ENCODE measurements at places on chromosomes 1 and 21.

DNA sequence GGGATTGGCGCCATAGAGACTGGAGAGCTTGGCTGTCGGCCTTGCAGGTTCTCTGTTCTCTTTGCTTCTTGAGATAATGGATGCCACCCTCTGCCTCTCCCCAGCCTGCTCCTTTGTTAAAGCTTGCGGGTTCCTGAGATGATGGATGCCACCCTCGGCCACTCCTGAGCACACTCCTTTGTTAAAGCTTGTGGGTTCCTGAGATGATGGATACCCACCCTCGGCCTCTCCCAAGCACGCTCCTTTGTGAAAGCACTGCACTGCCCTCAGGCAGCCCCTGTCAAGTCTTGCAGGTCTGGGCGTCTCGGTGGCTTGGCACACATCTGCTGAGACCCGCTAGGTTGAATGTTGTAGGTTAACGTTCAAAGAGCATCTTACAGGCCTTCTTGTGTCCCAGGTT is 76.5 kb downstream of the SCCPDH start:
- DNase-seq: no peak

- no peak for DNase-seq
Measured at GRCh38 chr21:32757804-32758203, 13.8 kb downstream of the PAXBP1 start.

GRCh38 chr1:87115891-87116290 is 201.5 kb downstream of the HS2ST1 start:
- DNase-seq: no peak

GRCh38 chr1:19715334-19716203 is 50.9 kb downstream of the HTR6 start:
- DNase-seq: peak; percentile 69

DNA sequence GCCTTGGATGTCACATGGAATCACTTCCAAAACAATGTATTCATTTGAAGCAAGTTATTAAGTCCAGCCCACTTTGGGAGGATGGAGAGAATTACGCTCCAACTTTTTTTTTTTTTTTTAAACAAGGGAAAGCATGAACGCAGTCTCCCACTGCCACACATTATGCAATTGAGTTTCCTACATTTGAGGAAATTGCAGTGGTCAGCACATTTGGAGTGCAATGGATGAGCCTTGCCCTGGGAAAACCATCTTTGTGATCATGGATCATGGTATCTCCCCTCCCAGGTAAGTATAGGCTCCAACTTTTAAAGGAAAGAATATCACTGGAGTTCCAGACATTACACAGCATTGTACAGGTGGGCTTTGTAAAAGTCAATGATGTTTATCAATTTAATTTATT is 26.7 kb downstream of the MAP10 start:
- no peak for DNase-seq

- no peak for DNase-seq
Measured at GRCh38 chr1:24173638-24174575, 13.2 kb downstream of the IFNLR1 start.

DNA sequence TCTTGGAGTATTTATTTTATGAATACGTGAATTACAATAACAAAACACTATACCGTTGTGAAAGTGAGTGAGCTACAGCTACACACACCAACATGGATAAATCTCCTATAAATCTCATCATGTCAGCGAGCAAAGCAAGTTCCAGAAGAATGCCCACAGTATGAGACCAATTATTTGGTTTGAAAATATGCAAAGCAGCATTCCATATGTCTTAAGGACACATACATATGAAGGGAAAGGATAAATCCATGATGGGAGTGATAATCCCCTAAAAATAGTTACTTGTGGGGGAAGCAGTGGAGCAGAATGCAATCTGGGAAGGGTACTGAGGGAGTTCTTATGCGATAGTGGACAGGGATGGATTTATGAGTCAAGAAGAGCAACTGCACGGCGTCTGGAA is 261.3 kb downstream of the DISC1 start:
- no peak for DNase-seq

GRCh38 chr21:17231771-17232170 is 281.1 kb upstream of the CXADR start:
- no peak for DNase-seq

- DNase-seq: no peak
Measured at GRCh38 chr1:7299329-7299799, 471.7 kb upstream of the VAMP3 start.

DNA sequence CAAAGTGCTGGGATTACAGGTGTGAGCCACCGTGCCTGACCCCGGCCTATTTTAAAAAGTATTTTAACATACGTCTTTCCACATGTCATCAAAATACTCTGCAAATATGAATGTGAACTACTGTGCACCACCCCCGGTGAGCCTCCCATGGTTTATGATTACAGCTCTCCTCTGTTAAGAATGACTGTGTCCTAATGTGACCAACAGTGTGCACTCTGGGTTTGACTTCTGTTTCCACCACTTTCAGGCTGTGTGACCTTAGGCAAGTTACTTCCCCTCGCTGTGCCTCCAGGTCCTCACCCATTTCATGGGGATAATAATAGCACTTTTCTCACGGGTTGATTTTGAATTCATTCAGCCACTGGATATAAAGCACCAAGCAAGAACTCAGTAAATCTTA is 14.7 kb downstream of the AMPD2 start:
- no peak for DNase-seq

DNA sequence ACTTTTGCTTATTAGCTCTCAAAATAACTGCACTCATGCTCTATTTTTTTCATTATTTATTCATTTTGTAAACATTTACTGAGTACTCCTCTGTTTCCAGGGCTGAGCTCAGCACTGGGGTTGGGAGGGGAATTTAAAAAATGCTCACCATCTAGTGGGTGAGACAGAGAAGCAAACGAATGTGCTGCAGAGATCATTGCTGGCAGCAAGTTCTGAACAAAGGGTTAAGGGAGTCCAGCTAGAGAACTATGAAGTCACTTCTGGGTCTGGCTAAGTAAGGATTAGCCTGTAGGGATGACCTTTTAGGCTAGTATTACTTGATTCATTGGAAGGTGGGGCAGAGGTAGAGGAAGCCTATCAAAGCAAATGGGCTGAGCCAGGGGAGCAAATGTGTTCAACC is 99.1 kb upstream of the ZNF644 start:
- no peak for DNase-seq

GRCh38 chr1:51189421-51190073 is 46.5 kb upstream of the RNF11 start:
- DNase-seq: peak; percentile 7

DNA sequence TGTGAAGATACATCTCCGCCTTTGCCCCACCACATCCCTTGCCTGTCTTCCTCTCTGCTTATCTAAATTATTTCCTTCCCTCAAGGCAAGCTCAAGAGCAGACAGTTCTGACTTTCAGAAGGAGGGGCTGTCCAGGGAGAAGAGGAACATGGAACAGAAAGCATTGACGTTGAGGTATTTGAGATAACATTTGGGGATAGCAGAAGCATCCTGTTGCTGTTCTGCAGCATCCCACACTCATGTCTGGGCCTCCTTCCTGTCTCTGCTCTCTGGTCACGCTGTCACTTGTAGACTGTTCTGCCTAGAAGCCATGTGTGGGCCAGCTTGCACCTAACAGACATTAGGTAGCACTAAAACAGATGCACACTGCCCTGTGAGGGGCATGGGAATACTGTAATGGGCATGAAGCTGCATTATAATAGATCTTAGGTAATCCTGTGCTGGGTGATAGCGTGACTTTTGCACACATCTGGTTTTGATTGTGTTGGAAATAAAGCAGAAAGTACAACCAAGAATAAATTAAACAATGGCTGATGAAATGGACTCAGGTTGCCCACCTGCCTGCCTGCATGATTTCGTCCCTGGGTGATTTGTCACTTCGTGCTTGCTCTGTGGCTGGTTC is 660 bp upstream of the RD3 start:
- no peak for DNase-seq

GRCh38 chr1:162389021-162389818 is 7.7 kb downstream of the C1orf226 start:
- no peak for DNase-seq

GRCh38 chr21:26587736-26588201 is 14.7 kb upstream of the CYYR1 start:
- no peak for DNase-seq

DNA sequence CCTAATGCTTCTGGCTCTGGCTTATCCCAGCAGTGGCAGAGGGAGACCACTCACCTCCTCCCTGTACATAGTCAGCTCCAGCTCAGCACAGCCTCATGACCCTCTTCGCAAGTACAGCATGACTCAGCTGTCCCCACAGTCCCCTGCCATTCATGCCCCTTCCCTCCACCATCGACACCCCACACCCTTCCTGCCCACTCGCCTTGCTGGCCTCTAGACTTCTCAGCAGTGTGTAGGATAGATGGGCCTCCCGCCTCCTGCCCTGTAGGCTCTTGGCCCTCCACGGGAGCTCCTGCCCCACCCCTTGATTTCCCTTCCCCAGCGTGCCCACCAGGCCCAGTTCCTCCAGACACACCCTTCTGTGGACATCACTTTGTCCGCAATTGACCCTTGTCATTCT is 9.8 kb downstream of the NPR1 start:
- no peak for DNase-seq

DNA sequence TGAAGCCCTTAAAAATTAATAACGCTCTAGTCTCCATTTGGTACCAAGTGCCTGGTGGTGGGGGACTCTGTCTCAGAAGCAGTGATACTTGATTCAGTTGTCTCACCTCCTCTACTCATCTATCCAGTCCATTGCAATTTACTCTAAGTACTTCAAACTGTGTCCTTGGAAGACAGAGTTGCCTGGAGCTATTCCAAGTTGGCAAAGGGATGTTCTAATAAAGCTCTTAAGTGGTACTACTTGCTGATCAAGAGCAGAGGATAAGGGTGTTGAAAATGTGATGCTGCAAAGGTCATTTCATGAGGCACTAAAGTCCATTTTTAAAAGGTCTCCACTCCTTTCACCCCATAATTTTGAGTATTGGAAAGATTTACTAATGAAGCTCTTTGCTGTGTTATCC is 142.2 kb downstream of the NFIA start:
- no peak for DNase-seq

- no peak for DNase-seq
Measured at GRCh38 chr1:178627037-178627436, 98.0 kb upstream of the RALGPS2 start.

GRCh38 chr1:1219341-1219740 is 5.4 kb upstream of the TNFRSF4 start:
- no peak for DNase-seq

GRCh38 chr1:70517444-70517843 is 106.4 kb downstream of the CTH start:
- no peak for DNase-seq

- no peak for DNase-seq
Measured at GRCh38 chr1:231165371-231165770, 3.5 kb downstream of the TRIM67 start.

DNA sequence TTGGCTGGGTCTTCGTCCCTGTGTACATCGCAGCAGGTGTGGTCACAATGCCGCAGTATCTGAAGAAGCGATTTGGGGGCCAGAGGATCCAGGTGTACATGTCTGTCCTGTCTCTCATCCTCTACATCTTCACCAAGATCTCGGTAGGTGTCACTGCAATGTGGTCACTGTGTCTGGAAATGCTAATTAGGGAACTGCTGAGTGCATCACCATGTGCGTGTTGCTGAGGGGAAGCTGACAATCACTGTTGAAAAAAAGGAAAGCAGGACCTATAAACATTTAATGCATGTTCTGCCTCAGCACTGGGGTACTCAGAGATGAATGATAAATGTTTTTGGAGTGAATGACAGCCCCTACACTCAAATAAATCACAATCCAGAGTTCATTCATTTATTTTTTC is 6.8 kb downstream of the SLC5A9 start:
- no peak for DNase-seq

DNA sequence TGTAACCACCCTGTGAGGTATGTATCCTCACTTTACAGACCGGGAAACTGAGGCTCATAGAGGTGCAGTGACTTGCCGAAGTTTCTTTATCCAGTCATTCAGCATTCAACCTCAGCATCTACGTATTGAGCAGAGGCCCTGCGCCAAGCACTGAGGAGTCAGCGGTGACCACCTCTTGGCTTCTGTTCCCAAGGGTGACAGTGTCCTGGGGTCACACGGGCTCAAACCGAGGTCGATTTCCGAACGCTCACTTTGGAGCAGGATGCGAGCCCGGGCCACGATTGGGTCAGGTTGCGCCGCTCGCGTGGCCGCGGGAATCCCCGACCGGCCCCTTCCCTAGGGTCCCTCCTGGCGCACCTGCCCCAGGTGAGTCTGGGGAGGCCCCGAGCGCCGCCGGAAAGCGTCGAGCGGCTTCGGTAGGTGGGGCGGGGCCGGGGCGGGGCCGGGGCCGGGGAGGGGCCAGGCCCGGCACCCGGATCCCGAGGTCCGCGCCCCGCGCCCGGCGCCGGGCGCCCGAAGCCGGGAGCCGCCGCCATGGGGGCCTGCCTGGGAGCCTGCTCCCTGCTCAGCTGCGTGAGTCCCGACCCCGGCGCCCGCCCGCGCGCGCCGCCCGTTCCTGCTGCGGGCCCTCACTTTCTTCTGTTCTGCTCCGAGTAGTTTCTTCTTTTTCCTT is at the start of gene SERINC2:
Gene SERINC2 (plus strand): TSS at position 482 of the 673 bp plus-strand sequence. CDS start 53 bp downstream, at position 535.
- no peak for DNase-seq

DNA sequence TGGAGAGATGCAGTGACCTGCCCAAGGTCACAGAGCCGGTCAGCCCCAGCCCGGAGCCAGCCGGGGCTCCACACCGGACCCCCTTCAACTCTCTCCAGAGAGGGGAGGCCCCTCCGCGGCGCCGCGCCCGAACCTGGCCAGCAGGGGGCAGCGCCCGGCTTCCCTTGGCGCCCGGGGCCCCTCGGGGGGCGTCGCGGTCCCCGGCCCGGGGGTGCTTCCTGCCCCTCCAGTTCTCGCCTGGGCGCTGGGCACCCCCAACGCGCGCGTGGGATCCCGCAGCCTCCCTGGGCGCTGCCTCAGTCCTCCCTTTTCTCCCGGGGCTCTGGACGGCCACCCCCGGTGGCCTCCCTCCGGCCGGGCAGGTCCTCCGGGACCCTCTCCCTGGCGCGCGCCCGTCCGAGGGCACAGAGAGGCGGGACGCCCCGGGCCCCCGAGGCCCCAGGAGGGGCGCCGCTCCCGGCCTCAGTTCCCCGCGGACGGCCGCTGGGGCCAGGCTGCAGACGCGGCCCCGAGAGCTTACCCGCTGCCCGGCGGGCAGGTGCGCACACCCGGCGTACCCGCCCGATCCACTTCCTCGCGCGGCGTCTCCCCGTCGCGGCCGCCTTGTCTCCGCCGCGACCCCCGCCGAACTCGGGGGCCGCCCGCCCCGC is 406 bp downstream of the HTR1D start:
- peak; percentile 25 for DNase-seq

- DNase-seq: no peak
Measured at GRCh38 chr21:40569357-40569756, 277.6 kb downstream of the DSCAM start.

All from activated T-cell treated with anti-CD3 and anti-CD28 coated beads for 1 hour (primary cell).